ENCODE measurements at places on chromosomes 1 and 21. TPM values are rescaled to one million over a fixed set of nuclear protein-coding genes. Genes with fewer than 3 reads are reported as not detected.

- no peaks in the 10 kb centered on the region for H3K27me3 ChIP-seq
- 0 out of 2 replicates have a peak, but pooled peaks cover under 1% of the 10 kb centered on the region for H3K4me1 ChIP-seq
- DNase-seq = no peak
- H3K4me3 ChIP-seq = no peak overlapping the region
- H3K36me3 ChIP-seq = peaks cover 4% of the 10 kb centered on the region
- no peak overlapping the region for H3K27ac ChIP-seq
These were observed 101.2 kb downstream of the AKT3 start for GRCh38 chr1:243748706-243749283.

DNA sequence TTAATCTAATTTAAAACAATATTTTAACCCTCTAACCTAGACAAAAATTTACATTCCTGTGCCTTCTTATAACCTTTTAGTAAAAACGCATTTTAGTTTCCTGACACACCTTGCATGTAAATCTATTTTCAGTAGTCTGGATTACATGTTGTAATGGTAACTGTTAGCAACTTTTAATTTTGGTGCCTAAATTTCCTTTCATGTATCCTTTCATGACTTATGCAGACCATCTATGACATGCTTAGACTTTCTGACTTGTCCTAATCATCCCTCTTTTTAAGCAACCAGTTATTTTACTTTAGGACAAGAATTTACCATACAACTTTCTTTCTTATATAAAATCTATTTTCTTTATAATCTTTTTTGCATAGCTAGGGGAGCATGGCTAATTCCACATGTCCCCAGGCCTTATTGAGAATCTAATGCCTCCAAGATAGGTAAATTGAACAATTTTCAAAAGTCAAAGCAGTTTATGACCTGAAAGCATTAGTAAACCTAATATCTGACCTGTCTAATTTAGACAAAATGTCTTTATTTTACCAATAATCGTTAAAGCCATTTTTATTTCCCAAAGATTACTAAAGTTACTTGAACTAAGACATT, 57.5 kb upstream of the IL12RB2 start:
- H3K4me1 ChIP-seq = no peaks in the 10 kb centered on the region
- H3K36me3 ChIP-seq = no peaks in the 10 kb centered on the region
- H3K27me3 ChIP-seq = no peaks in the 10 kb centered on the region
- no peak overlapping the region for H3K4me3 ChIP-seq

GRCh38 chr1:117363571-117364048, 3.6 kb upstream of the MAN1A2 start:
- no peak overlapping the region for H3K27ac ChIP-seq
- no peak overlapping the region for H3K4me3 ChIP-seq
- no peaks in the 10 kb centered on the region for H3K27me3 ChIP-seq
- H3K36me3 ChIP-seq = peaks cover 13% of the 10 kb centered on the region
- peaks cover 10% of the 10 kb centered on the region for H3K4me1 ChIP-seq

The HHIPL2 gene
- total RNA-seq = 3.1 TPM

The KPRP gene
- total RNA-seq = not detected

- H3K36me3 ChIP-seq = peaks cover 26% of the 10 kb centered on the region
- H3K4me3 ChIP-seq = no peak overlapping the region
- DNase-seq = no peak
- peaks cover 7% of the 10 kb centered on the region for H3K4me1 ChIP-seq
- H3K27me3 ChIP-seq = no peaks in the 10 kb centered on the region
- no peak overlapping the region for H3K27ac ChIP-seq
These were observed 8.1 kb downstream of the ARV1 start for GRCh38 chr1:230986976-230987375.

GRCh38 chr1:203681739-203682138, 55.1 kb downstream of the ATP2B4 start:
- peaks cover 67% of the 10 kb centered on the region for H3K36me3 ChIP-seq
- no peak overlapping the region for H3K4me3 ChIP-seq
- no peaks in the 10 kb centered on the region for H3K27me3 ChIP-seq
- H3K4me1 ChIP-seq = peaks cover 6% of the 10 kb centered on the region

The FCRLA gene
- total RNA-seq = 0.29 TPM

GRCh38 chr1:232108598-232108997, 482.0 kb downstream of the DISC1 start:
- no peaks in the 10 kb centered on the region for H3K27me3 ChIP-seq
- H3K36me3 ChIP-seq = no peaks in the 10 kb centered on the region
- peaks cover 19% of the 10 kb centered on the region for H3K4me1 ChIP-seq

The IL10RB gene
- total RNA-seq = 77.5 TPM

DNA sequence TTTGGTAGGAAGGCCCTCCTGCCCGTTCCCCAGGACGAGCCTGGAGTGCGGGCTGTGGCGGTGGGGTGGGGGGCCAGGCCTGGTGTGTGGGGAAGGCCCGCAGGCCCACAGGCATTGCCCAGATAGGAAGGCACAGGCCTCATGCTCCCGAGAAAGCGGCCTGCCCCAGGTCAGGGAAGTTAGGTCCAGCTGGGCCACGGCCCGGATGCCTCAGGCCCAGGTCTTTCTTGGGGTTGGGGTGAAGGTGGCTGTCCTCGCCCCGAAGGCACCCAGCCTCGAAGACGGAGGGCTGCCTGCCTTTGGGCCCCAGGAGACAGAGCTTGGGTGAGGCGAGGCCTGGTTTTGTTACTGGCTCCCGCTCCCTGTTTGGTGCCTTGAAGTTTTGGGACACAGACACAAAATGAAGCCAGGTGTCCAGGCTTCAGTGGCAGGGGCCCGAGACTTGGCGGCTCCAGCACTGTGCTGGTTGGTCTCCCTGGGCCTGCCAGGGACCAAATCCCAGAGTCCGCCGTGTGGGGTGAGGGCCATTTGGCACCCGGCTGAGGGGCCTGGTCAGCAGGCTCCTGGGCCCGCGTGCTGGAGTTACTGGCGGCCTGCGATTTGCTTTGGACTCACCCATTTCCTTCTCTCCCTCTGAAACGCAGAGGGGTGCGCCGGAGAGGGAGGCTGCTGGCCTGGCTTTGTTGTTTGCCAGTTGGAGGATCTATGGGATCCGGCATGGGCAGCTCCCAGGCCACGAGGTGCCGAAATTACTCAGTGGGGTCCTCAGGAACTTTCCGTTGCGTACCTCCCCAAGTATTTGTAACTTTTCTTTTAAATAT, 2.0 kb downstream of the SKI start:
- H3K4me3 ChIP-seq = peak overlapping the region; percentile 79
- H3K4me1 ChIP-seq = peaks cover 61% of the 10 kb centered on the region
- 0 out of 2 replicates have a peak overlapping the region, but pooled peaks have one; percentile 3 for H3K27ac ChIP-seq
- peaks cover 50% of the 10 kb centered on the region for H3K36me3 ChIP-seq
- peak; percentile 57 for DNase-seq

The CFAP74 gene
- not detected for total RNA-seq
